ENCODE measurements at places on chromosomes 7 and 10.

GRCh38 chr7:132815130-132815529 lies 238.9 kb upstream of the PLXNA4 start:
- DNase-seq, result no peak

DNA sequence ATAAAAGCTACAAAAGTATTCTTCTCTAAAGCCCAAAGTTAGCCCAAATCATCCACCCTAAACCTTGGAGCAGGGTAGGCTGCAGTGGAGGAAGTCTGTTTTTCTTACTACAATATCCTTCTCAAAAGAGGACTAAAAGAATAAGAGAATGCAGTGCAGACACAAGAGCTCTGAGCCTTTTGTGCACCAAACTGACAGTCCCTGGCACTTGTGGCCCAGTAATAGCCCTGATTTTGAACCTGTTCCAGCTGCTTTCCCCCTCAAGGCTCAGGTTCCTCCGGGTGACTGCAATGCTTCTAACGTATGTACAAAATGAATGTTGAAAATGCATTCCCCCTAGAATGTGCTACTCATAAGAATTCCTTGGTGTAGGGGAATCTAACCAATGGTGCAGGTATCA lies 154.4 kb downstream of the JAZF1 start:
- DNase-seq, result no peak

DNA sequence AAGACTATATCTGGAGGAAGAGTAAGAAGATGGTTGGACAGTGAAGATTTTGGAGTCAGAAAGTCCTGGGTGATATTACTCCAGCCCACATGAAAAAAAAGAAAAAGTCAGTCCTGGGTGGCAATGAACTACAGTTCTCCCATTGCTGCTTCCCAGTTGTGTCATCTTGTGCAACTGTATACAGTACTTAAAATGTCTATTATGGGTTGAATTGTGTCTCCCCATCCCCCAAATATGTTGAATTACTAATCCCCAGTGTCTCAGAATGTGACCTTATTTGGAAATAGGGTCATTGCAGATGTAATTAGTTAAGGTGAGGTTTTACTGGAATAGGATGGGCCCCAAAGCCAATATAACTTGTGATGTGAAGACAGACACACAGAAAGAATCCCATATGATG lies 15.6 kb downstream of the SEC23IP start:
- no peak for DNase-seq

- DNase-seq, result no peak
These were observed 309.8 kb downstream of the AHR start for GRCh38 chr7:17608114-17608833.

GRCh38 chr7:31249671-31250070 lies 90.9 kb downstream of the NEUROD6 start:
- DNase-seq, result no peak

GRCh38 chr7:1675036-1675671 lies 5.1 kb downstream of the ELFN1 start:
- no peak for DNase-seq

DNA sequence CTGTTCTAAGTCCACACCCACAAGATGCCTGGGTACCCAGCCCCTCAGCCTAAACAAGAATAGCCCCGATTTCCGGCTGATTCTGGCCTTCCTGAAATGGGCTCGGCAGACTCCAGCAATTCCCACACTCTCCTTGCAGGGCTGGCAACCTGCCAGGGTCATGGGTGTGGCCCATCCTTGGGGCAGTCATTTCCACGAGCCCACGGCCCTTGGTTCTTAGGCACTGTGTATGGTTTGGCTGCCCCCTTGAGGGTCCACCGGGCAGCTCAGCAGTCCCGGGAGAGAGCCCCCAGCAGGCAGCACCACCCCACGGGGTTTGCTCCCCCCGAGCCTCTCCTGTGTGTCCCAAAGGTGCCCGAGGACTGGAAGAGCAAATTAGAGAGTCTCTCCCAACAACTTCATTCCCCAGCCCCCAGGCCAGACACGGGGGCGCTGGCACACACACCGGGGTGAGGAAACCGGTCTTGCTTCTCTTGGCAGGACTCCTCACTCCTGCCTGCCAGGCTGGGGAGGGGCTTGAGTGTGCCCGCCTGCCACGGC lies 142.2 kb downstream of the EMX2 start:
- no peak for DNase-seq

DNA sequence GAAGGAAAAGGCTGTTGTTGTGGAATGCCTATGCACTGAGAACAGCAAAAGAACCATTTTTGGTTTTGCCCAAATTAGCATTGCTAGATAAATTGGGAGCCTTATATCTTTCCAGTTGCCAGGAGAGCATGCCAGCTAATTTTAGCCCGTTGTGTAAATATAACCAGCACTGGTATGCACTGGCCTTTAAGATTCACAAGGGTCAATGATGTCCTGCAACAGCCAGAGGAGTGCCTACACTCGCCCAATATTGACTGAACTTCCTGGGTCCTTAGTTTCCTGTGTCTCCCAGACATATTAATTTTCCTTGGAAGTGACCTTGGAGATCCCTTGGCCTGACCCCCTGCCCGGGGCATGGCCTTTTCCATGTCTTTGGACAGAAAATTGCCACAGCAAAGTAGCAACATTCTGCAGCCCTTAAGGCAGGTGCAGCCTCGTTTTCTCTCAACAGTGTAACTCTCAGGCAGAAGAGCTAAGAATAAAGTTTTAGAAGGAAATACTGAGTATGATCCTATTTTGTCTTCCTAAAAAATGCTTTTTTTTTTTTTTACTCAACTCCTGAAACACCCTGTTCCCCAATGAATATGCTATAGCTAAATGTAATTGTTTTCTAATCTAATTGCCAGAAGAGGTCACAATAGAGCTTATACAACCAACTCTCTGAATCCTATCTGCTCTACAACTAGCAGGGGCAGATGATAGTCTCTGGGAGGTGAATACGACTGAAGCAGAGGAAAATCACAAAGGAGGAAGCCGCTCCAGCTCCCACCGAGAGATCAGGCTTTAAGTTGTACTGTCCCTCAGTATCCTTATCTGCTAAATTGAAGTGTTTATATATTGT lies 131.9 kb upstream of the PCGF5 start:
- DNase-seq, result no peak

DNA sequence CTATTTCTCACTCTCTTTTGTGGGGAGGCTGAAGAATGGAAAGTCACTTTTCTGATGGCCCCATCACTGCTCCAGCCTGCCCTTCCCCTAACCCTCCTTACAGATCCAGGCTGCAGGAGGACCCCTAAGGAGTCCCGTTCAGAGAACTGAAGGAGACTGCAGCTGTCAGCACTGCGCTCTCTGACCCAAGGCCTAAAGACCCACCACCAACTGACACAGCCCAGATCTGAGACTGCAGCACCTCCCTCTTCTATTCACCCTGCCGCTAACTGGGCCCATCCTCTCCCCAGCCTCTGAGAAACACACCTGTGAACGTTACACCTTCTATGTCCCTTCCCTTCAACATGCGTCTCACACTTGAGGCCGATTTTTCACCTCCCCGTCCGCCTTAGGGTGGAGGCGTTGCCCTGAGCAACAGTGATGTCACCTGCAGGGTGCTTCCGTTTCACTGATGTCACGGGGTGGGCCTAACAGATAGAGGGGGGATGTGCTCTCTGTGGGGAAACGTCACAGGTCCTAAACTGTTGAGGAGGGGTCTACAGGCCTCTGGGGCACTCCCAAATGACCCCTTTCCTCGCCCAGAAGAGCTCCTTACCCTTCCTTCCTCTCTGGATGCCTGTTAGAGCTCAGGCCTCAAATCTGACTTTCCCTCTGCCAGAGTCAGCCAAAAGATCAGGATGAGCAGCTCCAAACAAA lies 5.1 kb downstream of the ITPRIP start:
- DNase-seq, result no peak

- no peak for DNase-seq
These were observed 38.2 kb upstream of the CFAP46 start for GRCh38 chr10:132980426-132981172.

- no peak for DNase-seq
These were observed 325.5 kb downstream of the LHFPL3 start for GRCh38 chr7:104653825-104654401.

DNA sequence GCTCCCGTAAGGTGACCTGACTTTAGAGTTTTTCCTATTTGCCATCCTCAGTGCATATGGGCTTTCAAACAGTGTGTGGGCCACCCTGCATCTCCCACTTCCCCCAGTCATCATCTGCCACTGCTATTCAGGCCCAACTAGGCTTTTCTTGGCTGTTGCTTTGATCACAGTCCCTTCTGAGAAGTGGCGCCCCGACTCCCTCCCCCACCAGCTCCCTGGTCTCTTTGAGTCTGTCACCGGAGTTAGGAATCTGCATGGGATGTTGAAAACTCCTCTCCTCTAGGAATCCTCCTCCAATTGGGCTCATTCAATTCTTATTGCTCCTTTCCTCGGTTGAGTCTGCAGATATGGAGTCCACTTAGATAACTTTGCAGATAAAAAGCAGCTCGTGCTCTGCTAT lies 32.1 kb downstream of the HIF1AN start:
- DNase-seq, result no peak

DNA sequence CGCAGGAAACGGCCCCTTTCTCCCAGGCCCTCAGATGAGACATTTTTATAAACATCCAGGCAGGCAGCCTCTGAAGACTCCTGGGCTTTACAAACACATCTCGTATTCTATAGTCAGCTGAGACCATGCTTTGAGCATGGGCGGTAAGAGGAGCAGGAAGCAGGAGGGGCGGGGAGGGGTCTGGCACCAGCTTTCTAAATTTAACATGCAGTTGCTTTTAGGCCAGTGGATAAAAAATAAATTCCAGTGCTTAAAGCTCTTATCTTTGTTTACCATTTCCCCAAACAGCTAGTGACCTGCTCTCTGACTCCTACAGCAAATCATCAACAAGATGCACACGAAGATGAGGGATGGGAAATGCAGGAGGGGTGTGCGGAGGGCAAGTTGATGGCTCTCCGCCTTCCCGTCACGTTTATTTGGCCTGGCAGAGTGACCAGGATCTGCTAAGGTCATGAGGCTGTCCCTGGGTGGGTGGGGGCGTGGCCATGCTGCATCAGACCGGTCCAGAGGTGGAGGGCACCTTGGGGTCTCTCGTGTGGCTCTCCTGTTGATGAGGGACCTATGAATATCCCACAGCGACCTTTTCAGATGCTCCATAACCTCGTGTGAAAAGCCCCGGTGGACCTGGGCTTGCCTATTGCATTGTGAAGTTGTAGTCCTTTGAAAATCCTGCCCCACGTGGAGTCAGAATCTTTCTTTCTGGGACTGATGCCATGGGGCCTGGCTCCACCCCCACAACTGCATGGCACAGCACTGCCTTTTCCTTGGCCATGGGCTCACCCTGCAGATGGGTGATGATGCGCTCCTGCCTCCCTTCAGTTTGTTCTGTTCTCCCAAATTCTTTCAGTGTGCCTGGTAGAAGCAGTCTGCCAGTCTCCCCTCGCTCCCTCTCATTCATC lies 67.5 kb downstream of the PARP12 start:
- no peak for DNase-seq

- DNase-seq, result peak; percentile 21
These were observed at the start of gene DNAJC12 for GRCh38 chr10:67837541-67838314. Gene DNAJC12 (minus strand): TSS chr10:67838188. CDS start chr10:67838011, 177 bp downstream.

- peak; percentile 9 for DNase-seq
These were observed at the start of gene SFRP4 for GRCh38 chr7:37916673-37917660. Gene SFRP4 (minus strand): TSS chr7:37916817. CDS start chr7:37916537, 280 bp downstream.

GRCh38 chr7:65404020-65404419 lies 30.4 kb downstream of the ZNF92 start:
- DNase-seq, result no peak

Data from NCI-H510A (cell line).